GM23248 (cell line): ENCODE measurements at places on chromosomes 13 and 19. TPM values are rescaled to one million over a fixed set of nuclear protein-coding genes. Genes with fewer than 3 reads are reported as not detected.

DNA sequence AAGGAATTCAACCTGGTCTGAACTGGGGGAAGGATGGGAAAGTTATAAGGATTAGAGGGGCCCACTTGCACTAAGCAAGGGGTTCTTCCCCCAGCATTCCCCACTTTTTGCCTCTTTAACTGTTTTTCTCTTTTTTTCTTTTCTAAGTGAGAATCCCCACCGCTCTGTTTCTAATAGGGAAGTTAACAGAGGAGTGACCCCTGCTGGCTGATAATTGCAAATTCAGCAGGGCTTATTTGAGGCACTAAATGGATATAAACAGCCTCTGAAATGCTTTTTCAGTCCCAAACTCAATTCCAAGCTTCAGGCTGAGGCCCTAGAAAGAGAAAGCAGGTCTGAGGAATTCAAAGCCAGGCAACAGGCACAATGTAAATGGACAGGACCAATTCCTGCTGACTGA, 38.2 kb upstream of the CEACAM21 start:
- no peak overlapping the region for H3K27ac ChIP-seq
- peak; percentile 51 for DNase-seq
- no peaks in the 10 kb centered on the region for H3K36me3 ChIP-seq
- H3K4me1 ChIP-seq: no peaks in the 10 kb centered on the region
- H3K4me3 ChIP-seq: no peak overlapping the region

GRCh38 chr13:80509264-80509663, 168.3 kb upstream of the SPRY2 start:
- no peak overlapping the region for H3K27ac ChIP-seq
- DNase-seq: no peak
- no peaks in the 10 kb centered on the region for H3K27me3 ChIP-seq
- H3K4me1 ChIP-seq: no peaks in the 10 kb centered on the region
- no peak overlapping the region for H3K4me3 ChIP-seq

CEACAM16 gene
- total RNA-seq: not detected in 2 replicates

DNA sequence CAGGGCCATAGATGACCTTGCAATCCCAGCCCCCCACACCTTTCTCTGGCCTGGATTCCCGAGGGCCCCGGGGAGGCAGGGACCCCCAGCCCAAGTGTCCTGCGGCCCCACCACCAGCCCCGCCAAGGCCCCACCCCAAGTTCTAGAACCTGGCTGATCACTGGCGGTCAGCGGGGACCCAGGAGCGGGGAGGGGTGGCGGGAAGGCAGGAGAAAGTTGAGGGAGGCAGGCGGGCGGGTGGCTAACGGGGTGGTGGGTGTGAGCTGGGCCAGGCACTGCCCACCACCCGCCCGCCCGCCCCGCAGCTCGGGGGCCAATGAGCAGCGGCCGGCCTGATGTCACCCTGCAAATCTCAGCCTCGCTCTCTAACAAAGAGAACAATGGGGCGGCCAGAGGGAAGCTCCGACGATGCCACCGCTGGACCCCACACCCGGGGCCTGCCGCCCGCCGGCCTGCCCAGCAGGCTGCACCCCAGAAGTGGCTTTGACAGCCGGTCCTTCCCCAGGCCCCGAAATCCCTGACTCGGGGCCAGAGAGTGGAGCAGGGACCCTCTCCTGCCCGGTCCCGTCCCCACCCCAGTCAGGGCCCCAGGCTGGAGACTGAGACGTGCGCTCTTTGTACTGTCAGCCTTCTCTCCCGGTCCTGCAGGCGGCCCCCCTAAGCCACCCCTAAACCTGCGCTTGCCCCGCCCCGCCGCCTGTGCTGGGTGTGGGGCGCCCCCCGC, 1.6 kb downstream of the MEX3D start:
- no peaks in the 10 kb centered on the region for H3K4me1 ChIP-seq
- H3K4me3 ChIP-seq: peak overlapping the region; percentile 82
- H3K27ac ChIP-seq: peak overlapping the region; percentile 74
- no peaks in the 10 kb centered on the region for H3K27me3 ChIP-seq

PIK3R2 gene
- 29.2 and 48.9 TPM in 2 replicates for total RNA-seq

ZNF99 gene
- total RNA-seq: not detected in 2 replicates

DNA sequence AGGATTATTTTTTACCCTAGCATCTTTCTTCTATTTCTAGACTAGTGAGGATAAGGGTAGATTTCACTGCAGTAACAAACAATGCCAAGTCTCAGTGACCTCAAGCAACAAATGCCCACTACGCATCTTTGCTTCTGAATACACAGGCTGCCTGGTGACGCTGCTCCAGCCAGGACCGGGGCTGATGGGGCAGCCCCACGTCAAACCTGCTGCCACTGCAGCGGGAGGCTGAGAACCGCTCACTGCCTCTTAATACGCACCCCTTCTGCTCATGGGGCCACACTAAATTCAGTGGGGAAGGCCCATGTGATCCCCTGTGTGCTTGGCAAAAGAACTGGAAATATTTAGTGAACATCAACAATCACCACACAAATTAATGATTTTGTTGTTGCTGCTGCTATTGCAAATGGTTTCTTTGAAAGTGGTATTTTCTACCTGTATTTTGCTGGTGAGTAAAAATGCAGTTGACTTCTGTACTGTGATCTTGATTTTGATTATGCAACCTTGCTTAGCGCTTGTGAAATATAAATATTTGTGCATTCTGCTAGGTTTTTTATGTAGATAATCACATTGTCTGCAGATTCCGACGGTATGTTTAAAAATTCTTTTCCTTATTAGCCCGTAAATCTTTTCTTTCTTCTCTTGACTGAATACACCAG, 139.5 kb upstream of the SPACA7 start:
- no peak overlapping the region for H3K4me3 ChIP-seq
- H3K27ac ChIP-seq: no peak overlapping the region
- no peaks in the 10 kb centered on the region for H3K27me3 ChIP-seq
- no peaks in the 10 kb centered on the region for H3K36me3 ChIP-seq
